Natural killer cell (primary cell): ENCODE measurements at places on chromosomes 3 and 15.
A peak's percentile ranks its signal among the peaks of the same experiment; 100 is the strongest.

DNA sequence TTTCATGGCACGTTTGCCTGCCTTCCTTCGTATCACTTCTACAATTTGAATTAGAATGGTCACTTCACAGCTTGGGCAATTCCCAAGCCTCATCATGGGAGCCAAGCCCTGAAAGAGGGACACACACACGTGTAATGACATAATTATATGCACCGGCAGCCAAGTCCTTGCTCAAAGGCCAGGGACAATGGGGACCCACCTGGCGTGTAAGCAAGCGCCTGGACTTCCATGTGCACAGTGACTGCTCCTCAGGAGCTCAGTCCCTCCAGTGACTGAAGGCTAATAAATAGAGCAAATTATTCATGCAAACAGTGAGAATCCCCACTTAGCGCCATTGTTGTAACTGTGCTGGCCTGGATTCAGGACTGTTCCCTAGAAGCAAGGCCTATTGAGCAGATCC, 115.1 kb downstream of the DNAJB8 start:
- no peaks in the 10 kb centered on the region for H3K27me3 ChIP-seq
- no peaks in the 10 kb centered on the region for H3K4me1 ChIP-seq
- no peak for DNase-seq
- peaks cover 2% of the 10 kb centered on the region for H3K36me3 ChIP-seq
- H3K27ac ChIP-seq, result no peak overlapping the region
- no peak overlapping the region for H3K4me3 ChIP-seq

GRCh38 chr3:46512191-46512749, 14.5 kb downstream of the RTP3 start:
- no peak for DNase-seq
- H3K36me3 ChIP-seq, result no peaks in the 10 kb centered on the region
- no peak overlapping the region for H3K27ac ChIP-seq
- H3K4me1 ChIP-seq, result no peaks in the 10 kb centered on the region

- no peak for DNase-seq
- no peak overlapping the region for H3K27ac ChIP-seq
- H3K4me3 ChIP-seq, result no peak overlapping the region
- no peaks in the 10 kb centered on the region for H3K4me1 ChIP-seq
- no peaks in the 10 kb centered on the region for H3K36me3 ChIP-seq
Observed at GRCh38 chr15:95170561-95171380, 939.4 kb downstream of the MCTP2 start.

- no peaks in the 10 kb centered on the region for H3K36me3 ChIP-seq
- no peak overlapping the region for H3K4me3 ChIP-seq
- H3K27ac ChIP-seq, result no peak overlapping the region
- H3K4me1 ChIP-seq, result no peaks in the 10 kb centered on the region
Observed at GRCh38 chr15:29410338-29410737, 140.7 kb upstream of the NSMCE3 start.

GRCh38 chr15:38876211-38876610, 311.6 kb upstream of the RASGRP1 start:
- H3K27me3 ChIP-seq, result no peaks in the 10 kb centered on the region
- DNase-seq, result no peak
- H3K4me1 ChIP-seq, result no peaks in the 10 kb centered on the region
- no peak overlapping the region for H3K4me3 ChIP-seq
- H3K36me3 ChIP-seq, result no peaks in the 10 kb centered on the region
- no peak overlapping the region for H3K27ac ChIP-seq

DNA sequence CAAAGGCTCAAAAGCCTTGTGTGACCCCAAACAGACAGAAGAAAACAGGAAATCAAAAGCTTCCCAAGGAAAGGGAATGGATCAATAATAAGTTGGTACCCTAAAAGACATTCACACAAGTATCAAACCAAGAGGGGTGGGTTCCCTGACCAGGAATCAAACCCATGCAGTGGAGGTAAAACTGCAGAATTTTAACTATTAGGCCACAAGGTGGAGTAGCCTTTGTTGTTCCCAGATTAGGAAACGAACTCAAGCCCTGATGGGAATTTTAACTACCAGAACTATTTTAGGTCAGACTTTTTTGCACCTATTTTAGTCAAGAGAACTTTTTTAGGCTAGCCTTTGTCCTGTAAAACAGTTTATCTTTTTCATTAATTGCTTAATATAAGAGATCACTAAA, 31.4 kb downstream of the SETMAR start:
- H3K36me3 ChIP-seq, result no peaks in the 10 kb centered on the region
- no peak overlapping the region for H3K4me3 ChIP-seq
- no peaks in the 10 kb centered on the region for H3K4me1 ChIP-seq
- H3K27ac ChIP-seq, result no peak overlapping the region
- H3K27me3 ChIP-seq, result no peaks in the 10 kb centered on the region

DNA sequence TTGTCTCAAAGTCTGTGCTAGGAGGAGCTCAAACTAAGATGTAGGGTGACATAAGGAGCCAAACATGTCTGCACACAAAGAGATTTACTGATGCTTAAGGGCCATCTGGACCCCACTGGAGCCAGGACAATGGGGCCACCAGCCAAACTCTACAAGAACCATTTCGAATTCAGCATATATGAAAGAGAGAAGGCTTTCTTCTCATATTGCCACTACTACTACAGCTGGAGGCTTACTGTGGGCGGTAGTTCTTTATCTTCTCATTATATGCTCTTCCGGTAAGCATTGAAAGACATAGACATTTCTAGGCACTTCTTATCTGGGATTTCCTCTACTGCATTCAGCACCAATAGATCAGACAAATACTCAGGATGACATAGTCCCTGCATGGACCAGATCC, 404.4 kb upstream of the PROK2 start:
- H3K4me3 ChIP-seq, result no peak overlapping the region
- H3K36me3 ChIP-seq, result no peaks in the 10 kb centered on the region
- DNase-seq, result no peak
- peaks cover 4% of the 10 kb centered on the region for H3K4me1 ChIP-seq
- no peak overlapping the region for H3K27ac ChIP-seq
- no peaks in the 10 kb centered on the region for H3K27me3 ChIP-seq

- no peak overlapping the region for H3K27ac ChIP-seq
- H3K4me1 ChIP-seq, result no peaks in the 10 kb centered on the region
- no peaks in the 10 kb centered on the region for H3K27me3 ChIP-seq
- no peak for DNase-seq
- H3K36me3 ChIP-seq, result no peaks in the 10 kb centered on the region
Observed at GRCh38 chr3:152823781-152824180, 11.2 kb upstream of the P2RY1 start.

DNA sequence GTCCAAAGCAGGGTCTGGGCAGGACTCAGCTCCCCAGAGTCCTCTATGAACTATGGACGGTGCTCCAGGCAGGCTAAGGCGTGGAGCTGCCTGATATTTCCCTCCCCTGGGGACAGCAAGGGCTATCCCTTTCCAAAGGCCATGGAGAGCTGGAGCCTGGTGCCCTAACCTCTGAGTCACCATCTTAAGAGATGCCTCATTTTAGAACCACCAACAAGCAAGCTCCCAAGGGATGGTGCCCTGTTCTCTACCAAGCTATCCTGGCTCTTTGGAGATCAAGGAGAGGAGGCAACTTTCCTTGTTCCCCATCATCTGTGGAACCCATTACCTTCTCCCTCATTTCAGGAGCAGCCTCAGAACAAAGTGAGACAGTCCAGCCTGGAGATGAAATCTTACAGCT, 15.7 kb downstream of the STARD5 start:
- H3K4me1 ChIP-seq, result peaks cover 59% of the 10 kb centered on the region
- H3K27ac ChIP-seq, result no peak overlapping the region
- H3K4me3 ChIP-seq, result no peak overlapping the region
- H3K36me3 ChIP-seq, result peaks cover 77% of the 10 kb centered on the region
- H3K27me3 ChIP-seq, result no peaks in the 10 kb centered on the region

DNA sequence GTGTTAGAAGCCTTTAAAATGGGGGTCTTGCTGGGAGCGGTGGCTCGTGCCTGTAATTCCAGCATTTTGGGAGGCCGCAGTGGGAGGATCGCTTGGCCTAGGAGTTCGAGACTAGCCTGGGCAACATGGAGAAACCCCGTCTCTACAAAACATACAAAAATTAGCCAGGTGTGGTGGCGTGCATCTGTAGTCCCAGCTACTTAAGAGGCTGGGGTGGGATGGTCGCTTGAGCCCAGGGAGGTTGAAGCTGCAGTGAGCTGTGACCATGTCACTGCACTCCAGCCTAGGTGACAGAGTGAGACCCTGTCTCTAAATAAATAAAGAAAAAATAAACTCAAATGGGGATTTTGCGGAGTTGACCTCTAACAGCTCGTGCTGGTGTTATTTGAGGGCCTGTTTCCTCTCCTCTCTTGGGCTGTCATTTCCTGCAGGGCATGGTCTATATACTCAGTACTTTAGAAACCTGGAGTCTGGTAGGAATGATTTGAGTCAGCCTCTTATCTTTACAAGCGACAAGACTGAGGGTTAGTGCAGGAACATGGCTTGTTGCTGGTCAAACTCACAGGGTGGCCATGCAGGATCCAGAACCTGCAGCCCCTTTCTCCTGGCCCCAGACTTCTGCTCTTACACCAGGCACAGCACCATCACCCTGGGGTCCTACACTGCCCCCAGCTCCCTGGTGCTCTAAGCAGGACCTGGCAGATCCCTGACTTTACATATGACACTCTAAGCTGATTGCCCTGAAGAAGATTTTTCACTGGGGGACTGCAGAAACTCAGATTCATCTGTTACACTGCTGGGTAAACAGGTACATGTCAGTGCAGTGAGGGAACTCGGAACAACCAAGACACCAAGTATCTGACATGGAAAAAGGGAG, 15.1 kb downstream of the EHD4 start:
- H3K27ac ChIP-seq, result no peak overlapping the region
- H3K27me3 ChIP-seq, result no peaks in the 10 kb centered on the region
- H3K4me1 ChIP-seq, result no peaks in the 10 kb centered on the region
- no peak for DNase-seq
- peaks cover 9% of the 10 kb centered on the region for H3K36me3 ChIP-seq
- H3K4me3 ChIP-seq, result no peak overlapping the region

DNA sequence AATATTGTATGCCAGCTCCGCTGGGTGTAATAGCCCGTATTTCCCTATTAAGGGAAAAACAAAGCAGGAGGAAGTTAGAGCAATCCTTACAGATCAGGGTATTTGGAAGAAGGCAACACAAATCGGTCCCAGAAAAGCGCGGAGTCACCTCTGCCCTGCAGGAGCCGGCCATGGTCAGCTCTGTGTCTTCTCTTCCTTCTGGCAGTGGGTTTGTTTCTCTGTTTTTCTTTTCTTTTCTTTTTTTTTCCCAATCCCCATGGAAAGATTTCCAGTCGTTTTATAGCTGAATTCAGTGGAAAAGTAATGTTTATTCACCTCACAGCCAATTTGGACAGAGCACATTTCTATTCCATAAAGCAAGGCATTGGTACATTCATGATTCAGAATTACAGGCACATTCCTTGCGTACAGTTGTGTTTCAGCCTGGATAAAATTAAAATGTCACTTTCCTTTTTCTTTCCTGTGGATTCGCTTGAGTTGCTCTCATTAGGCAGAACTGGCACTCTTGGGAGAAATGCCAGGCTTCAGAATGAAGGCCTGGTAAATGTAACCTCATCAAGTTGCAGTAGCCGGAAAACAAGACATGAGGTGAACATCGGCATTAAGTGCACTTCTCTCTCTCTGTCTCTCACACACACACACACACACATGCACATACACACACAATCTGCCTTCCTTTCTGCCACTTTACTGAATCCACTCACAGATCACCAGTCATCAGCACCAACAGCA, 204.5 kb upstream of the UBE2E1 start:
- H3K4me3 ChIP-seq, result no peak overlapping the region
- no peaks in the 10 kb centered on the region for H3K4me1 ChIP-seq
- no peaks in the 10 kb centered on the region for H3K36me3 ChIP-seq
- no peaks in the 10 kb centered on the region for H3K27me3 ChIP-seq

- H3K4me1 ChIP-seq, result peaks cover 47% of the 10 kb centered on the region
- no peaks in the 10 kb centered on the region for H3K36me3 ChIP-seq
- no peak overlapping the region for H3K27ac ChIP-seq
- DNase-seq, result no peak
Observed at GRCh38 chr15:58483376-58483775, 51.6 kb downstream of the LIPC start.

DNA sequence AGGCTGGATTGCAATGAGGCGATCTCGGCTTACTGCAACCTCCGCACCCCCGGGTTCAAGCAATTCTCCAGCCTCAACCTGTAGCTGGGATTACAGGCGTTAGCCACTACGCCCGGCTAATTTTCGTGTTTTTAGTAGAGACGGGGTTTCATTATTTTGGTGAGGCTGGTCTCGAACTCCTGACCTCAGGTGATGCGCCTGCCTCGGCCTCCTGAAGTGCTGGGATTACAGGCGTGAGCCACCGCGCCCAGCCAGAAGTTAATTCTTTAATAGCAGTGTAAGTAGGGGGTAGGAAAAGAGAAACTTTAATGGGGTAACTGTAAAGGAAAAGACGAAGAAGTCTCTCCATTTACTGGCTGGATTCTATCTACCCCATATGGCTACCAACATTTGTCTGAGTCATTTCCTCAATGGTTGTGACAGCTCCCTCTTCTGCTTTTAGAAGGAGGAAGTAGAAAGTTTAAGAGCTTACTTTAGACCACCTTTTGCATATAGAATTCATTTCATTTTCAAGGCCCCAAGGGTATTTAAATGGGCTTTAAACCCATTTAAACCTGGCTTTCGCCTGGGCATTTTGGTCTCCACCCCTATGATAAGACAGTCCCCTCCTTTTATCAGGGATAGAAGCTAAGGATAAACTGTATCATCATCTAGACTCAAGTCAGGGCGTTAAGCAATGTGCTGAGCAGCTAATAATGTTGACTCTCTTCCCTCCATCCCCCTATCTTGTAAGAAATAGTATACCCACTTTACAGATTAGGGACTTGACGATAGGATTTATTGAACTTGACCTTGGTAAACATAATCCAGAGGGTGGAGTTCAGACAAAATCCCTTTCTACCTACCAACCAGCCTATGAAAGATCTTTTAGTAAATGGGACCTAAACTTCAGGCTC, 1.1 kb upstream of the CDV3 start:
- H3K36me3 ChIP-seq, result peaks cover 12% of the 10 kb centered on the region
- H3K27me3 ChIP-seq, result no peaks in the 10 kb centered on the region
- H3K4me3 ChIP-seq, result peak overlapping the region; percentile 36

DNA sequence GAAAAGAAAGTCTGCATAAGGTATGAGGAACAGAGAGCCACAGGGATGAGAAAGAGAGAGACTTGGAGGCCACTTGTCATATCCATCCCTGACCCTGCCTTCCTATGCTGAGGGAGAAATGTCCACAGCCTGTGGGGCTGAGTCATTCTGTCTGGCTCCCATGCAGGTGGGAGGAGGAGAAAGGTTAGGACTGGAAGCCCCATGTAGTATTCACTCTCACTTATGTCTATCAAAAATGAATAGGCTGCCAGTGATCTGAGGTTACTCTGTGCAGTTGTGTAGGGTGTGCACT, 71.3 kb downstream of the RAB11A start:
- H3K27me3 ChIP-seq, result no peaks in the 10 kb centered on the region
- H3K27ac ChIP-seq, result no peak overlapping the region
- H3K36me3 ChIP-seq, result no peaks in the 10 kb centered on the region
- H3K4me3 ChIP-seq, result no peak overlapping the region
- DNase-seq, result no peak

DNA sequence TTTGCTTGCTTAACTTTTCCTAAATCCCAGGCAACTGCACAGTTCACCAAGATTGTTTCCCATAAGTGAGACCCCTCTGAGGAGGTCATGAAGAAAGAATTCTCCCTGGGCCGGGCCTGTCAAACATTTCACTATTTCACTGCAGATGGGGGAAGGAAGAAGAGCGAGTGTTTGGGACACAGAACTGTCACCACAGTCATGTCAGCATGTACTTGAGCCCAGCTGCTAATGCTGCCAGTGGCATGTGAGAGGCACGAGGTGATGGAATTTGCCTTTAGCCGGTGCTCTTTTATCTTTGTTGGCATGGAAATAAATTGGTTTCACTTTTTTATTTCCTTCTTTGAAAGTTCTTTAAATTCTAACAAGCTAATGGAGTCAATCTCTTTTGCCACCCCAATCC, 277.9 kb upstream of the GADL1 start:
- DNase-seq, result no peak
- H3K27ac ChIP-seq, result no peak overlapping the region
- no peaks in the 10 kb centered on the region for H3K4me1 ChIP-seq
- no peak overlapping the region for H3K4me3 ChIP-seq
- H3K36me3 ChIP-seq, result no peaks in the 10 kb centered on the region
